Central memory CD4-positive, alpha-beta T cell (primary cell): ENCODE measurements at places on chromosomes 2 and 18.
A peak's percentile ranks its signal among the peaks of the same experiment; 100 is the strongest.

- no peak for DNase-seq
These were observed 123.7 kb downstream of the GALNT14 start for GRCh38 chr2:31014516-31014915.

DNA sequence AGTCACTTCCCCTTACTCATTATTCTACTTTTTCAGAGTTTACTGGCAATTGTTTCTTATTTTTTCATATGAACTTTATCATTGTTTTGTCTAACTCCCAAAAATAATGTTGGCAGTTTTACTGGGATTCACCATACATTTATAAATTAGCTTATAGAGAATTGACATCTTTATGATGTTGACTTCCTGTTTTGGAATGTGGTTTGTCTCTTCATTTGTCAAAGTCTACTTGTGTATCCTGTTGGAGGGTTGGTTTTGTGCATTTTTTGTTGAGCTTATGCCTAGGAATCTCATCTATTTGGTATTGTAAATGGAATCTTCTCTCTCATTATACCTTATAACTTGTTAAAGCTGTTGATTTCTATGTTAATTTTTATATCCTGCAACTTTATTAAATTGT is 16.4 kb downstream of the EPC2 start:
- no peak for DNase-seq

DNA sequence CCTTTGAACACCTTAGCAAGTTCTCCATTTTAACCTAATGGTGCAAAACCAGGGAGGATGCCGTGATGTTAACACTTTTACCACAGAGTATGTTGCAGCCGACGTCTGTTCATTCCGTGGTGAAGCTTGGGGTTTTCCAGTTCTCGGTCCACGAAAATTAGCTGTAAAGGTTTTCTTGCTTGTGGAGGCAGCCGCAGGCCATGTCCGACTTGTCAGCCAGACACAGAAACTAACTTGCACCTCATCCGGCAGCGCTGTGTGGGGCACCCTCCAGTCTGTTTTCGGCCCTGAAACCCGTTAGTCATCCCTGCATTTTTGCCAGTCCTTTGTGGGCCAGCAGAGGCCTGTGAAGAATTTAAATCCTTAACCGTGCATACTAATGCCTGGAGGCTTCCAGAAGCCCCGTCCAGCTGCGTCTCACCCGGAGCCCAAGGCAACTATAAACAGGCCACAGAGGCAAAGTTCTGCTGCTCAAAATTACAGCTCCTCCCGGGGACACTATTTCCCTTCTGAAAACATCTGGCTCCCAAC is 70.6 kb downstream of the SH3YL1 start:
- peak; percentile 8 for DNase-seq

GRCh38 chr2:157170299-157170698 is 87.2 kb upstream of the GALNT5 start:
- no peak for DNase-seq

- DNase-seq = no peak
These were observed 42.5 kb upstream of the ACADL start for GRCh38 chr2:210267698-210268097.

DNA sequence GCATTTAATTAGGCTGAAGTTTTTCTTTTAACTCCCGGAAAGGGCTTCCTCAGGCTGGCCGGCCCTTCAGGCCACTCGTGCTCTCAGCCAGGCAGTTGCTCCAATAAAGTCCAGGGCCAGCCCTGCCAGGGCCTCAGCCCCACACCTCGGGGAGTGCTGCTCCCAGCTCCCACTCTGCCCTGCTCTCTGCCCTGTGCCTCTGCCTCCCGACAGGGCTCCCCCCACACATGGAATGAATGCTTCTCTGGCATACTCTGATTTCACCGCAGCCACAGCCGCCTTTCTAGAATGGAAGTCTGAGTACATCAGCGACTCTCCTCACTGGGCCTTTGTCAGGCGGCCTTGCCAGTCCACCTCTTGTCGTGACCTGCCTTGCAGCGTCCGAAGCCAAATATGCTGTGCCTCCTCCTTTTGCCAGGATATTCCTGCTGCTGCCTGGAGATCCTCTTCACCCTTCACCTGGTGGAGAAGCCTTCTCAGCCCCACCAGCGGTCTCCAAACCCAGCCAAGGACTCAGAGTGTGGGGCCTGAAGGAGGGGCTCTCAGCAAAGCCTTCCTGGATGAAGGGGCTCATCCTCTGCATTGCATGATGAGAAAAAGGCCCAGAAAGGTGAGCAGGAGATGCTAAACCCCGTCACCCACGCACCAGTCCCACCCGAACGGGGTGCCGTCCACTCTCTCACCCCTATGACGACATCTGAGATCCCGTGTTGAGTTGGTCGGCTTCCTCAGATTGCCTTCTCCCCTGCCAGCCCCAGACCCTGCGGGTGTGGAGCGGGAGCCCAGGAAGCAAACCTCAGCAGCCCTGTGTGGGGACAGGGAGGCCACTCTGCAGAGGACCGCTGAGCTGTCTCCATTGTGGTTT is 472.7 kb upstream of the HS6ST1 start:
- no peak for DNase-seq

GRCh38 chr18:5512176-5512575 is 31.6 kb downstream of the EPB41L3 start:
- DNase-seq = no peak

GRCh38 chr2:73128841-73129535 is 16.2 kb upstream of the RAB11FIP5 start:
- DNase-seq = no peak

DNA sequence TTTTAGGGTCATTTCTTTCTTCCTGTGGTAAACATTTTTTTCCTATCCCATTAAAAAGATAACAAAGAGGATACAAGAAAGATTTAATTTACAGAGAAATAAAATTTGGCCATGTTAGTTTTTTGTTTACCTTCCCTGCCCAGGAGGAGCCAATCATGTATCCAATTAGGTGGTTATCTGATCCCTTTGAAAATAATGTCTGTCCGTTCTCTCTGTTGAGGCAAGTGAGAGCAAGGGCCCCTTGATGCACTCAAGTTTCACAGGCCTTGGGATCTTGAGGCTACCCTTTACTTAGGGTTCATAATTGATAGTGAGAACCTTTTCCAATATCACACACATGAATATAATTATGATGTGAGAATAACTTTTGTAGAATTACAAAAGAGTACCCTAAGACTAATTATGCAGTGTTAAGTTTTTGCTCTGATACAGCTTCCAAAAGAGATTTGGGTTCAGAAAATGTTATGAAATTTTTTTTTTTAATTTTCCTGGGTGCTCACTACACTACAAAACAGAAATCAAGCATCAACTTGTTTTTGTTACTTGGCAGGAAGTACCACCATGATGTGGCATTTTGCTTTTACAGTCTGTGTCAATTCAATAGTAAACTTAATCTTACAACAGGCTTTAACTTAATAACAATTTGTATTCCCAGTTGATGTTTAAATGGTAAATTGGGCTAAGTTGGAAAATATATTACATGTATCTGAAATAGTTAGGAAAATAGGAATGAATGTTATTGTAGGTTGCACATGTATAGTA is 42.0 kb downstream of the AFTPH start:
- no peak for DNase-seq

DNA sequence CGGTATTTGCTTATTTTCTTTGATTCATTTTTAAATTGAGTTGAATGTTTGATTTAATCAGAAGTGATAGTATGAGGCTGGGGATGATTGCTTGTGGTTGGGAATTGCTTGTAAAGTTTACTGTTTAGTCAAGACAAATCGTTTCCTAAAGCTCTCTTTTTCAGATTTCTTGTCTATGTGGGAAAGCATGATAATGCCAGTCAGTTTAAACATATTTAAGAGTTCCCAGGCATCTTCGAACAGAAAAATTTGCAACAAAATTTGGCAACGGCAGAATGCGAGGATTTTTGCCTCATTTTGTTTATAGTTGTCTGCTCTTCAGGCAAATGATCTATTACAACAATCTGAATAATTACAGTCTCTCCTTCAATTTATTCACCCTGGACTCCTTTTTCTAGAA is 22.5 kb downstream of the EPAS1 start:
- no peak for DNase-seq

DNA sequence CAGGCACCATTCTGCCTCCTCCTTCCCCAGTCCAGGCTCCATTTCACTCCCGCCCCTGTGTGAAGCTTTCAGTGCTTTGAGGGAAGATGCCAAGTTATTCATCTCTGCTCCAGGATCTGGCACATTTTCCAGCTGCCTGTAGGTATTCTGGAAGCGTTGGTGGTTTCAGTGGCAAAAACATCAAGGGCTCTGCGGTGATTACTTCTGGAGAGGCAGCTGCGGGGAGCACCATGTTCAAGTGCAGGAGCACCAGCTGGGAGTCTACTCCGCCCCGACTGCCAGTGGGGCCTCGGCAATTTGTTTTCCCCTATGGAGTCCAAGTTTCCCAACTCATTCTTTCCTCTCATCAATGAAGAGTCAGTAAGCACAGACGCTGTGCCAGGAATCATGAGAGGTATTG is 211.7 kb downstream of the CLIP4 start:
- DNase-seq = no peak

DNA sequence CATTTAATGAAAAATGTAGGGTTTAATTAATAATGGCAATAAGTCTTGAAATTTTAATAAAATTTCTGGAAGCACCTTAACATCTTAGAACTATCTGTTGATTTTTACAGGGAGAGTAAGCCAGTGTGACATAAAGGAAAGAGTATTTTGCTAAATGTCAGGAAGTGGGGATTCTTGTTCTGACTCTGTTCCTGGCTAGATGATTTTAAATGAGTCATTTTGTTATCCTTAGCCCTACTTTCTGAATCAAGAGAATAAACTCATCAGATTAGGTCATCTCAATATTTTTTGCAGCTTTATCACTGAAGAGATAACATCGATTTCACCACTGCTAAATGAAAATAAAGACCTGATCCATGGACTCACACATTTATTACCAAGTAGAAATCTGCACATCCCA is 377.5 kb upstream of the CYRIA start:
- DNase-seq = no peak

DNA sequence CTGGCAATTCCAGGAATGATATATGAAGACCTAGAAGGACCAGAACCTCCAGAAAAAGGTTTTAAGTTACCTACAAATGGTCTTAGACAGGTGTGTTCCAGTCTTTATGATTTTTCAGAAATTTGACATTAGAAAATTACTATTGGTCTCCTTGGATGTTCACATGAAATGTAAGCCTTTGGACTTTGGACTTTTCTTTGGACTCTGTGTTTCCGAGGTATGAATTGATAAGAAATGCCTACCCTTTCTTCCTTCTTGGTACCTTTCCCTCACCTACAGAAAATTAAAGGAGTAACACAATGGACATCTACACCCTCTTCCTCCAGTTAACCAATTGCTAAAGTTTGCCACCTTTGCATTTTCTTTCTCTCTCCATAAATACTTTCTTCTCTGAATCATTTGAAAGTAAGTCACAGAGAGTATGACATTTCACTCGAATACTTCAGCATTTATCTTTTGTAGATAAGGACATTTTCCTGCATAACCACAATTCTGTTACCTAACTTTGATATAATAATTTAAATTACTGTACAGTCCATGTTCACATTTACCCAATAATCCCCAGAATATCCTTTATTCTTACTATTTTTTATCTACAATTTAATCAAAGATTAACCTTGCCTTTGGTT is 26.2 kb downstream of the CEP192 start:
- no peak for DNase-seq

GRCh38 chr2:189425676-189426075 is 15.6 kb upstream of the WDR75 start:
- DNase-seq = no peak

DNA sequence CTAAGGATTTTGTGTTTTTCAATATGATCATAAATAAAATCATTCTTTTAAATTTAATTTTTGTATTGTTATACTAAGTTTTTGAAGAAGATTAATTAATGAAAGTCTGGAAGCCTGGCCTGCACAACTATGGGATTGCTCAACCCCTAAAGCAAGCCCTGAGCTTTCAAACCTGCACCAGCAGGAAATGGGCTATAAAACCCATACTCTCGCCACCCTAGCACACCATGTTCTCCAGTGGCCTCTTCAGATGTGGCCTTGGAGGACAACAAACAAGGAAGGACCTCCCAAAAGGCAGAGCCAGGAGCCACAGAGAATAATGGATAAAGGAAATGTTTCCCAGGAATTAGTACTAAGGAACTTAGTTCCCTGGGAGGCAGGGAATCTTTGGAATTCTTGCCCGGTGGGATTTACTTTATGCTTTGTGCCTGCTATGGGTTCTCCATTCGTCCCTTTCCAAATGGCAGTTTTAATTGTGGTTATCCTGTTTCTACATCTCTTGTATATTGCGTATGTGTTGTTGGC is 212.5 kb downstream of the ZFP36L2 start:
- no peak for DNase-seq

- DNase-seq = no peak
These were observed 412.1 kb upstream of the MYT1L start for GRCh38 chr2:2743164-2743571.

DNA sequence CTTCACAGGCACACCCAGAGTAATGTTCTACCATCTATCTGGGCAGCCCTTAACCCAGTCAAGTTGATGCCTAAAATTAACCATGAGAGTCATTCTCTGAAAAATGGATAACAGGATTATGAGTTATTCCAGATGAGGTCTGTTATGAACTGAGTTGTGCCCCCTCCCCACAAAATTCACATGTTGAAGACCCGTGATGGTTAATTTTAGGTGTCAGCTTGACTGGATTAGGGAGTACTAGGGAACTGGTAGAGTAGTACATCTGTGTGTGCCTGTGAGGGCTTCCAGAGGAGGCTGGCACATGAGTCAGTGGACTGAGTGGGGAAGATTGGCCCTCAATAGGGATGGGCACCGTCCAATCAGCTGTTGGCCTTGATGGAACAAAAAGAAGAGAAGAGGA is 110.4 kb upstream of the MYCN start:
- DNase-seq = no peak

GRCh38 chr2:25543939-25544338 is 129.4 kb downstream of the DTNB start:
- DNase-seq = no peak

GRCh38 chr2:127702395-127703009 is 1.2 kb downstream of the SFT2D3 start:
- no peak for DNase-seq

DNA sequence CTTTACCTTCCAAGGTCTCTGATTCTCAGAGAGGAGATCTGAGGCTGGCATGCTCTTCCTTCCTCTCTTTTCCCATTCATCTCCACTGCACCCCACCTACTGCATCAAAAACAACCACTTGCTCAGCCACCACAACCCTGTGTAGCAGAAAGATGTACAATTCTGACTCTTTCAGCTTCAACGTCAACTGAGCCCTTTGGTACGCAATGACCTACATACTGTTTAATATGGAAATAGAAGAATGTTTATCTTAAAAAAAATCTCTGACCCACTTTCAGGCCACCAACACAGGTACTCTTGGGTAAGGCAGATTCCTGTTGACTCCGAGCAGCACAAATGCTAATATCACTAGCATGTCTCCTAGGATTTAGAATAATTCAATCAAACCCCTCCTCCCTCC is 76.2 kb upstream of the AFF3 start:
- peak; percentile 51 for DNase-seq

- no peak for DNase-seq
These were observed 134.4 kb upstream of the LTBP1 start for GRCh38 chr2:32812316-32812715.

DNA sequence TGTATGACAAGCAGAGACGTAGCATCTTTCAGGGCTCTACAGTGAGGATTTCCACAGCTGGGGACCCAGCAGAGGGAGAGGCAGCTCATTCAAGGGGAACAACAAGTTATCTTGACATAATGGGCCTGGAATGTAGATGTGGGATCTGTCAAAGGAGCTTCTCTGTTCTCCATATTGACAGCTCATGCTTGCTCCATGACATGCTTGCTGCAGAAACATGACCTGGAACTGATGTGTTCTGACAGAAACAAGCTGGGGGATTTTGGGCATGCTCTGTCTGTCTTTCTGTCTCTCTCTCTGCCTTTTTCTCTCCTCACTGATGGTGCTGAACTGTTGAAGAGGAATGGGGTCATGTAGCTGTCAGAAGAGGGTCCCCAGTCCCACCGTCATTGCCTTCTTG is 79.6 kb downstream of the MMADHC start:
- DNase-seq = no peak
